ENCODE measurements at places on chromosomes 5 and 9.

DNA sequence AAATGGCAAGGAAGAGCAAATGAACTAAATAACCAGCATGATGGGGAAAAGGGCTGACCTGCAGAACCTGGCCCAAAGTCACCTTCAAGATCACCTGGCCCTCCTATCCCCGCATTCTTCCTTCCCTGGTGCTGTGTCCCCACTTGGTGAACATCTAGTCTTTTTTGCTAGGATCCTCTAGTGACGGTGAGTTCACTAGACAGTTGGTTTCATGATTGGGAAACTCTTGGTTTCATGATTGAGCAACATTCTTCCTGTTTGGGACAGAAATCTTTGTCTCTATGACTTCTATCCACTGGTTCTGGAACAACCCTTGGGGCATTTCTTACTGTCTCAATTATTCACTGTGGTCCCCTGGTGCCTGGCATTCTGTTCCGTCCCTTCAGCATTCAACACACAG lies 50.2 kb upstream of the DAB2IP start:
- no peak for DNase-seq

- no peak for DNase-seq
Observed at GRCh38 chr5:133841831-133842750, 126.3 kb downstream of the C5orf15 start.

DNA sequence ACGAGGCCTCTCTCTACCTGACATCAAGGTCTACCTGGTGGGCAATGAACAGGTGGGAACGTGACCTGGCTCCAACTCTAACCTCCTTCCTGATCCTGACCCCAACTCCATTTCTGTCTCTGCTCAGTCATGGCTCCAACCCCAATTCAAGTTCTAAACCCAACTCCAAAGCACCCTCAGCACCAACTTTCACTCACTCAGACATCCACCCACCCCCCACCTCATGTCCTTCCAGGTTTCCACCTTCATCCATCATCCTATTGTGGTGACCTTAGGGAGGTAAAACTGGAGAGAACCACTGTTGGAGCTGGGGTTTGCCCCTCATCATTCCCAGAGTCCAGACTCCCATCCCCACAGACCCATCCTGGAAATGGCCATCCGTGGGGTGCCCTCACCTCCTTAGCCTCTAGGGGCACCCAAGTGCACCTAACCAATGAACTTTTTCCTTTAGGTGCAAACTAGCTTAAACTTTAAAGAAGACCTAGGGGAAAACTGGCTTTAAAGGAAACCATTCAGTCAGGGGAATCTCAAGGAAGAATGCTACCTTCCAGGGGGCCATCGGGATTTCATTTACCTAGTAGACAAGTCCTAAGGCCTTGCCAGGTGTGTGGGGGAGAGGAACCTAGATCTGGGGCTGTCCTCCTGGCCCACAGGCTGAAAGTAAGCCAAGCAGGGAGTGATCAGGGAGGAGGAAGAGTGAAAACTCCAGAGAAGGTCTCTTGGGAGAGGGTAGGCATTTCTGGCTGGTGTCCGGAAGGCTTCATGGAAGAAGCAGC lies 11.3 kb downstream of the RGS14 start:
- DNase-seq, result no peak

- DNase-seq, result no peak
Observed at GRCh38 chr5:82639393-82640144, 361.4 kb upstream of the RPS23 start.

DNA sequence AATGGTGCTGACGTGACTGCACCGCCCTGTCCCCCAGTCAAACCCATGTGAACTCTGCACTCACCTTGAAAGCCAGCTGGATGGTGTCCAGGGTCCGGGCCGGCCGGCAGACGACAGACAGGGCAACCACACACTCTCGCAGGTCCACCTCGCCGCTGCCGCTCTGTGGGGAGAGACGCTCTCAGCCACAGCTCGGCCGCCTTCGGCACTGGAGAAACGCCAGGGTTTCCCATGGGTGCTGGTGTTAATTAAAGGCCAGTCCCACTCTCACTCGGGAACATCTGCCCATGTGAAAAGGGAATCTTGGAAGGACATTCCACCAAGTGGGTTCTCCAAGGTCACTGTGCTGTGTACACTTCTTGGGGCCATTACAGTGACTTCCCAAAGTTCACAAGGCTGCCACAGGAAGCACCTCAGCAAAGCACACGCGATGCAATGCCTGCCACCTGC lies 25.5 kb upstream of the SLC6A3 start:
- DNase-seq, result no peak

- DNase-seq, result no peak
Observed at GRCh38 chr9:106146066-106146840, 451.9 kb downstream of the TMEM38B start.

GRCh38 chr5:128701301-128701700 lies 163.3 kb upstream of the FBN2 start:
- no peak for DNase-seq

GRCh38 chr5:138743484-138743883 lies 9.7 kb upstream of the CTNNA1 start:
- DNase-seq, result no peak

GRCh38 chr5:139877129-139877597 lies 81.6 kb downstream of the PSD2 start:
- DNase-seq, result no peak

GRCh38 chr5:131998431-131999040 lies 12.9 kb downstream of the ACSL6 start:
- no peak for DNase-seq

GRCh38 chr9:110580850-110581249 lies 1.3 kb upstream of the SVEP1 start:
- no peak for DNase-seq

GRCh38 chr9:94757158-94757557 lies 30.7 kb downstream of the AOPEP start:
- DNase-seq, result no peak

- no peak for DNase-seq
Observed at GRCh38 chr5:126251024-126251423, 172.2 kb upstream of the GRAMD2B start.

GRCh38 chr9:97591535-97591934 lies 41.6 kb downstream of the TSTD2 start:
- no peak for DNase-seq

- no peak for DNase-seq
Observed at GRCh38 chr5:115194676-115195075, 25.0 kb upstream of the TRIM36 start.

DNA sequence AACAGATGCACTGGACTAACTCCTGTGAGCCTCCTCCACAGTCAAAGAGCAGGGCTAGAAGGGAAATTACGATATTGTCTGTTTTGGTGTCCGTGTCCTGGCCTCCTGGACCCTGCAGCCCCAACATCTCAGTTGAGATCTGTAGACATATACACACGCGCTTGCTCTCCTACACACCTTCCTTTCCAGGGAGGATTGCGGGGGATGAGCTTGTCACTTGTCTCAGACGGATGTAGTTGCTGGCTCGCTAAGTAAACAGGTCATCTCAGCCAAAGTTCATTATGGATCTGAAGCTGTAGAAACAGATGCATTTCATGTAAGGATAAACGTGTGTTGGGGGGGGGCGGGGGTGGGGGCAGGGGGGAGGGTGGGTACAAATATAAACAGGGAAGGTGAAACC lies 549.3 kb downstream of the CCDC171 start:
- DNase-seq, result no peak

- DNase-seq, result no peak
Observed at GRCh38 chr5:74953937-74954720, 87.9 kb upstream of the FAM169A start.

GRCh38 chr9:113526231-113526746 lies 62.8 kb downstream of the RGS3 start:
- no peak for DNase-seq

All from CD8-positive, alpha-beta memory T cell (primary cell).